Stimulated activated CD8-positive, alpha-beta memory T cell treated with anti-CD3 and anti-CD28 coated beads, Interleukin-4, amount 100 ng/mL, for 48 hours (primary cell): ENCODE measurements at places on chromosomes 2 and 18.
A peak's percentile ranks its signal among the peaks of the same experiment; 100 is the strongest.

GRCh38 chr2:16246911-16247310, 306.6 kb downstream of the MYCN start:
- DNase-seq: no peak

GRCh38 chr2:210503001-210503623, 26.6 kb upstream of the LANCL1 start:
- DNase-seq: peak; percentile 61

DNA sequence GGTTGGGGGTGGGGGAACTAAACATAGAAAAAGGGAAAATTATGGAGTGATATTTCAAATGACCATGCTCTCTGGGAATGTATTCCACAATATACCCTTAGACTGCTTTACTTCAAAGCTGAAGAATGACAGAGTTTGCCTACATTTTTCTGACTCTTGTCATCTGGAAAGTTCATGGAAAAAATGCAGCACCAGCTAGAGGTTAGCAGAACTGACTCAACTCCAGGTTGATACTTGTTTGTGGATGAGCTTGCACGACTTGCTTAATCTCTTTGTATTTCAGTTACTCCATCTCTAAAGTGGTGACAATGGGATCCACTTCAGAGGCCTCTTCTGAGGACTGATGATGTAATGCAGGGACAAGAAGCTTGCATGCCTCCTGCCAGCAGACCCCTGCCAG, 824.0 kb upstream of the ID2 start:
- DNase-seq: no peak

- DNase-seq: no peak
These were observed 412.9 kb downstream of the TMEM182 start for GRCh38 chr2:103174711-103175110.

GRCh38 chr2:166297951-166298350, 77.8 kb downstream of the SCN9A start:
- no peak for DNase-seq

DNA sequence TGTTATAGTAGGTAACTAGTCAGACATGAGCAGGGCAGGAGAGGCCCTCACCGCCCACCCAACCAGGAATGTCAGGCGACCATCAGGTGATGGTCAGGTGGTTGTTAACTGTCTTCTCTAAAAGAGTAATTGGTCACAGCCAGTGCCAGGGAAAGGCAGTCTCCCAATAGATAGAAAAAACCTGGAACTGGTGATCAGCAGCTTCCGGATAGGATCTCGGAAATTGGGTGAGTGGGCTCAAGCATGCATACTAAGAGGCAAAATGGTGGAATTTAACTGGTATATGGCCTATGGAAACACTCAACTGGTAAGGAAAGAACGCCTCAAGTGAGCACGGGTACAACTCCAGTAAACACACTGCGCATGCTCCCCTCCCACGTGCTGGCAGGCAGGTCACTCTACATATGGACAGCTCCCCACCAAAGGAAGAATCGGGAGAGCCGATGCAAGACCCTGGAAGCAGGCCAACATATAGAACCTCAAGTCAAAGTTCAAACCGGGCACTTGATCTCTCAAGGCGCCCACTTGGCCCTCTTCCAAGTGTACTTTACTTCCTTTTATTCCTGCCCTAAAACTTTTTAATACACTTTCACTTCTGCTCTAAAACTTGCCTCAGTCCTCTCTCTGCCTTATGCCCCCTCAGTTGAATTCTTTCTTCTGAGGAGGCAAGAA, 43.5 kb upstream of the TMEM131 start:
- DNase-seq: no peak

GRCh38 chr18:39591649-39592048, 2026.1 kb upstream of the CELF4 start:
- no peak for DNase-seq

DNA sequence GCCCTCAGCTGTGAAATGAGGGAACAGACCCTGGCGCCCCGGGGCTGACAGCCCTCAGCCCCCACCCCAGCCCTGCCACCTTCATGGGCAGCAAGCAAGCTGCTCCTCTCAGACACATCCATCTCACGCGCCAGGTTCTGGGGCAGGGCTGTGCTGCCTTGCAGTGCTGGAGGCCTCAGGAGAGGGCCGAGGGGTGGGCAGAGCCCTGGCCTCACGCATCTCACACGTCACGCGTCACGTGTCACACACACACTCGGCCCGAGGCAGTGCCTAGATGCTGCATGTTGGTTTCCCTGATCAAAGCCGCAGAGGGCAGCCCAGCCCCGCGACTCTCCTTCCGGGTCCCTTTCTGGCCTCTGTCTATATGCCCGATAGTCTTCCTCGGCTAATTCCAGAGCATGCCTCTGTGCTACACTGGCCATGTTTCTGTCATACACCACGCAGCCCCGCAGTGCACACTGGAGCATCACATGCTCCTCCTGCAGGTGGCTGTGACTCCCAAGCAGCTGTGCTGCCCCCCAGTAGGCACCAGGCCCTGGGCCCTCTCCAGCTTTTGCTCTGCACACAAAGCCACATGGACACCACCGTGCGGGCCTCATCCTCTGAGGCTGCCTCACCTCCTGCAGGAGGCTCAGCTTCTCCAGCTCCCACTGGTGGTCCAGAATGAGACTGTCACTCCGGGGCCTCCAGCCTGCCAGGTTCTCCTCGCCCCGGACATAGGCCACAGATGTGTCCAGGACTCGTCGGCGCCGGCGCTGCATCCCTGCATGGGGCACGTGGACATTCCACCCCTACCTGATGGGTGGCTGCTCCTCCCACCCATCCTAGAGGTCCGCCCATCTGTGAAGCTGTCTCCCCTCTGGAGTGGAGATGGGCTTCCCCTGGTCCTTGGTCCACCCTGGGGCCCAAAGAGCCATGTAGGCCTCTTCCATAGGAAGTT, 31.4 kb downstream of the AQP12A start:
- DNase-seq: no peak

- DNase-seq: no peak
These were observed 100.1 kb downstream of the MYOM1 start for GRCh38 chr18:3119401-3120341.

- DNase-seq: peak; percentile 64
These were observed at the start of gene SESTD1 for GRCh38 chr2:179264368-179265081. SESTD1 (minus strand) TSS chr2:179264832; CDS start chr2:179191841, 72,991 bp downstream.

GRCh38 chr2:12923907-12924610, 207.3 kb downstream of the TRIB2 start:
- DNase-seq: no peak

- no peak for DNase-seq
These were observed 114.0 kb downstream of the CYP26B1 start for GRCh38 chr2:72033636-72034035.

DNA sequence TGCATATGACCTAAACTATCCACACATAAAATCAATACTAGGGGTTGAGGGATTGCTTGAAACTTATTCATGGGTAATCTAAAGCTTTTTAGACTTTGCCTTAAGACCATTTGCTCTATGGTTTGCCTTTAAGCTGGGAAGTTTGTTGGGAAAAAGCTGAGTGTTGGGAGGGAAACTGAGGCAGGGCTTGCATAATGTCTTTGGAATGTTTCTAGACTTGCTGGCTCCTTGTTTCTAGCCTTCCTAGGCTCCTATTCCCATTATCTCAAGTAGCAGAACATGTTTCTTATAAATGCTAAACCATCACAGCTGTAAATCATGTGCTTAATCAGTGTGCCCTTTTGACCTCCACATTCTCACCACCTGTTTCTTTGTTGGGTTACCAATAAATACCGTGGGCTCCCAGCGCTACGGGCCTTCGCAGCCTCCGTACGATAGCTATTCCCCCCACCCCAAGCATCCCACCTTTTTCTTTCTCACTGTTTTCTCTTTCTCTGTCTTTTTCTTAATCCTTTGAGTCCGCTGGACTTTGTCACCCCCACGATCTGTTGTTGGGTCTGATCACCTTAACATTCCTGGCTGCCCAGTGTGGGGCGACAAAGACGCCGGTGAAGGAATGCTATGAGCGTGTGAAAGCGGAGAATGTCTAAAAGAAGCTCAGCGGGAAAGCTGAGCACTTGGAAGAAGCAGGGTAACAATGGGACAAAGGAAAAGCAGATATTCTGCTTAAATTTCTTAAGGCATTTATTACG, 49.4 kb upstream of the CWC22 start:
- no peak for DNase-seq

GRCh38 chr18:12401881-12402280, 5.8 kb upstream of the PRELID3A start:
- no peak for DNase-seq

GRCh38 chr2:34104601-34105000, 505.5 kb upstream of the FAM98A start:
- no peak for DNase-seq

DNA sequence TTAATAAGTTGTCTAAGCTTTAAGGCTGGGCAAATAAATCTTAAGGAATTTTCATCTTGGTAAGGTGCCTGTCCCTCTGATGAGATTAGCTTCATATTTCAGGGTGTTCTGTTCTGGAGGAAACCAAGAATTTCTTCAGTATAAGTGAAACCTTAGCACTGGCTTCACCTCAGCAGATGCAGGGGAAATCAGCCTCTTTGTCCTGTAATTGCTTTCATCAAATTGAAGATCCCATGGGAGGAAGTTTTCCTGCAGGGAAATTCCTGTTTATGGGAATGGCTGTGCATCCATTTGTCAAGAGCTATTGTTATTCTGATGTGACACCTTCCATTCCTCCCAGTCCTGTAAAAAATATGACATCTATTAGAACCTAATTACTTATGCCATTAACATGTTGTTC, 174.5 kb downstream of the PTPRM start:
- DNase-seq: no peak

GRCh38 chr2:145352484-145352883, 832.6 kb upstream of the ZEB2 start:
- no peak for DNase-seq

GRCh38 chr2:151762694-151763093, 28.4 kb upstream of the NEB start:
- DNase-seq: no peak

DNA sequence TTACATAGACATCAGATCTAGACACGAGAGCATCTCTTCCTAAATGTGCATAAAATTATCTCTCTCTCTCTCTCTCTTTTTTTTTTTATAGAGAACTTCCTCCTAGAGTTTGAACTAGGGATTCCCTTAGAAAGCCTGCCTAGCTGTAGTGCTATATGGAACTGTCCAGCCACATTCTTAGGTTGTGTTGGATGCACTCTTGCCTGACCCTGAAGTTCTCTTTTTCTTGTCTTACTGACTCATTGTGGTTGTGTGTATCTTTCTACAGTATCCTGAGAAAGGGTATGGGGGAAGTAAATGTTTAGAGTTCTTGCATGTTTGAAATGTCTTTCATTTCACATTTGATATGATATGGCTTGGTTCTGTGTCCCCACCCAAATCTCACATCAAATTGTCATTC, 368.2 kb downstream of the CDH2 start:
- no peak for DNase-seq

DNA sequence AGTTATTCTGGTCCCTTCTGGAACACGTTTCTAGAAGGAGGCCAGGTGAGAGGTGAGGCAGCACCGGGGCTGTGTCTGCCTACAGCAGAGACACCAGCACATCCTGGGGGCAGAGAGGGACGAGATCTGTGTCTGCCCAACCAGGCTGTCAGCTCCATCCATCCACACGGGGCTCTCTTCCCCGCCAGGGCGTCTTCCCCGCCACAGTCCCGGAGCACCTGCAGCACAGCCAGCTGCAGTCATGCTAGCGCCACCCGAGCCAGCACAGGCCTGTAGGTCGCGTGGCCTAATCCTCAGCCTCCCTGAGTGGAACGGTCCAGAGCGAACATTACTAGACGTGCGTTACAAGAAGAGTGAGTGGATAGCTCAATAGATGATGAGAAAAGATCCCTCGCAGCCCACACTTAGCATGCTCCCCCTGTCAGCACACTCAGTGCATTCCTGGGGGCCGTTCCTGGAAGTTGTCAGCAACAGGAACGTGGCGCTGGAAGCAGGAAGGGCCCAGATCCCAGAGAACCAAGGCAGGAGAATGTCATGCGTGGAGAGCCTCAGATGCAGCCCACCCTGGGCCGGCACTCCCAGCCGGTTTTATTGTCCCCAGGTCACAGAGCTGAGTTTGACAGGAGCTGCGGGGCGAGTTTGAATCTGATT, 179.0 kb downstream of the TWIST2 start:
- DNase-seq: no peak

- DNase-seq: no peak
These were observed 58.1 kb downstream of the ST3GAL5 start for GRCh38 chr2:85830645-85831044.

- no peak for DNase-seq
These were observed 24.2 kb downstream of the MYT1L start for GRCh38 chr2:2306878-2307277.

DNA sequence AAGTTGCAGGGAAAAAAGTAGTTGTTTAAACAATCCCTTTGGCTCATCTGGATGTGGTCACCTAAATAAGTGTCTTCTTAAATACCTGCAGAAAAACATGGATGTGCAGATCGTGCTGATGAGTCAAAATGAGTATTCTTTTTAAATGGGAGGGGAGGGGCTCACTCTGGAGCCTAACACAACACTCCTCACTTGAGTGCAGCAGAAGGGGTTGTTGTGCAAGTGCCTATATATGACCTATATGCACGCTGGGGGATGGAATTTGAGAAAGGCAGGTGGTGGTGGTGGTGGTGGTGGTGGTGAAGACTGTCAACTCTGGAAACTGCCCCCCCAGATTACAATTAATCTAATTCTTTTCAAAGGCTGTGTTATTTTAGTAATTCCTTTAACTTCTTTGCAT, 77.9 kb upstream of the FAM124B start:
- DNase-seq: no peak

GRCh38 chr2:223688094-223688835, 86.1 kb upstream of the SCG2 start:
- DNase-seq: no peak

DNA sequence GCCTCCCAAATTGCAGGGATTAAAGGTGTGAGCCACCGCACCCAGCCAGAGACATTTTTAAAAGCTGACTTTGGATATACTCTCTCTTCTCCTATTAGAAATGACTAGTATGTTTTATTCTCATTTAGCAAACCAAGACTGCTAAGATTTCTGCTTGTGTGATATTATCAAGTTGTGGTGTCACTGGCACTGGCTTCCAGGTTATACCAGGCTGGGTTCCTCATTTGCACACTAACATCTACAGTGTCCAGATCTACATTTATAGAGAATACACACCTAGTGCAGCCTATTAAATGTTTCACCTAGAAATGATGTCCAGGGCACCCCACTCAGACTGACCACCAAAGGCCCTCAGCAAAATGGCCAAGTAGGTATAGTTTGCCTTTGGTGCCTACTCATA, 265.3 kb upstream of the STON1 start:
- DNase-seq: no peak

- DNase-seq: no peak
These were observed 204.2 kb downstream of the TPGS2 start for GRCh38 chr18:36624451-36625167.

- no peak for DNase-seq
These were observed 483.3 kb downstream of the BCL11A start for GRCh38 chr2:60070196-60070595.

DNA sequence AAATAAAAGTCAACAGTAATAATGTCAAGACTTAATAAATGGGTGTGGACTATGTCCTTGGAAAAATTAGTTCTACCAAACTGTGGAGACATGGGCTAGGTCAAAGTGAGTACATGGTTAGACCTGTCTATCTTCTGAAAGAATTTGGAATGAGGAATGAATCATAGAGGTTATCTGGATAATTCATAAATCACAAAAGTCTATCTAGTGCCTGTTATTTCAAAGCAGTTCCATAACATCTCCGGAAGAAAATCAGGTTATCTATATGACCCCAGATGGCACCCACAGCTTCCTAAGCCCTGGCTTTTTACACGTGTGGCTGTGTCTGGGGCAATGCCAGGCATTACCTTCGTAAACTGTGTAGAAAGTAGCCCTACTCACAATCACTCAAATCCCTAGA, 272.0 kb downstream of the ETAA1 start:
- DNase-seq: no peak
